ENCODE measurements at places on chromosomes 4 and X. TPM values are rescaled to one million over a fixed set of nuclear protein-coding genes. Genes with fewer than 3 reads are reported as not detected.

The BRCC3 gene
- 16.7 TPM for total RNA-seq

The NPY2R gene
- total RNA-seq: not detected

The MAGEB2 gene
- not detected for total RNA-seq

The NLRP2B gene
- not detected for total RNA-seq

The GLRA3 gene
- not detected for total RNA-seq

The PPP3CA gene
- total RNA-seq: 48.0 TPM

The SMAD1 gene
- total RNA-seq: 23.9 TPM

The JAKMIP1 gene
- total RNA-seq: 0.64 TPM

The POU4F2 gene
- not detected for total RNA-seq

The C4orf36 gene
- 2.3 TPM for total RNA-seq

The DMRTC1 gene
- 0.61 TPM for total RNA-seq

- DNase-seq: no peak
Observed at GRCh38 chr4:151529187-151529586, 120.2 kb downstream of the FHIP1A start.

GRCh38 chr4:87502580-87503238 lies 26.5 kb downstream of the SPARCL1 start:
- DNase-seq: no peak

DNA sequence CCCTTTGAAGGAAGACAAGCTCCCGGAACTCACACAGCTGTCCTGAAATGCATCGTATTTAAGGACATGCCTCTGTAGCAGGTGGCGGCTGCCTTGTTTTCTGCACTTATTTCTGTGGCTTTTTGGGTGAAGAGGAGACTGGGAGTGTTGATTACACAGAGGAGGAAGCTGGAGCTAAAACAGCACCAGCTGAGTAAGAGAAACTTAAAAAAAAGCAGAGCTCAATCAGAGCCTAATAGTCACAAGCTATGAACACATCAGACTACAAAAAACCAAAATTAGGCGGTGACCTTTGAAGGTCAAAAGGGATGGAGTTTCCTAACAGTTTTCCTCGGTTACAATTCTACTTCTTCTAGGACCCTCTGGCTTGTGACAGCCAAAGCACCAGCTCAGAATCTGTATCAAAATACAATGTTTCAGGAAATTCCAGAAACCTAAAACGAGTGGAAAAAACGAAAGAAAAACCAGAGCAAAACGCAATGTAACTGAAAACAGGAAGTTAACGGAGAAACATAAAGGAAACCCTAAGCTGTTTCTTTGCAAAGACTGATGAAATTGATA lies 13.5 kb downstream of the PRKX start:
- no peak for DNase-seq

DNA sequence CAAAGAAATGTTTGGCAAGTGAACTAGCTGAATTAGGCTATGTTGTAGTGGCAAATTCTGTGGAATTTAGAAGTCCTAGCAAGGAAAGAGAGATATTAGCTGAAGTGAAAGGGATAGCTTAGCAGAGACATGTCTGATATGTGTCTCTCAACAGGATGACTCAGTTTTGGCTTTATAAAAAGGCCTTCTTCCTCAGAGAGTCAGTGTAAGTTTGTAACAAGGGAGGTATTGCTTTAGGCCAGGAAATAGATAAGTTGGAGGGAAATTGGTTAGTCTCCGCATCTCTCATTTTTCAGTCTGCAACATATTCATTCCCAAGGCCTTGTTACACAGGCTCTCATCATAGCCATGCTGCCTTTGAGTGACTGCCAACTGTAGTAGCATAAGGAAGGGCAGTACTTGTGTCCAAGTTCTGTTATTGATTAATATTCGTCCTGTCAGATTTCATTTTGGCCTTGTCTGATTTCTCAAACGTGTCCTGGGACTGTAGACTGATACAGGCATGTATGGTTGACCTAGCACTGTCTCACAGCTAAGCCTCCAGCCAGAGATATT lies 4.0 kb downstream of the TMEM164 start:
- DNase-seq: no peak

GRCh38 chr4:6208416-6208815 lies 8.1 kb upstream of the JAKMIP1 start:
- DNase-seq: peak; percentile 40

DNA sequence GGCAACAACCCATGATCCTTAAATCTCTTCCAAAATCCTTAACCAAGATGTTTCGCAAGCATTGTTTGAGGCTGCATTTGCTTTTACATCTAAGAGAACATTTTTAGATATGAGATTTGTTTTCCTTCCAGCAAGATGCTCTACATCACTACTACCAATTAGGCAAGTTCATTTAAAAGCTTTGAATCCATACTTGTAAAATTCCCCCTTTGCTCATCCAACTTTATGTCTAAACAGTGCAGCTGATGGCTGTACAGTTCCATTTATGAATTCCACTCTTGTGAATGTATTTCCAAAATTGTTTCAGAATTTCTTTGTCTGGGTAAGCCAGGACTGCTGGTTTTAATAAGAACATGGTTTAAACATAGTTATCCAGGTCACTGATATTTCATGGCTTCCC lies 31.5 kb downstream of the RAI2 start:
- DNase-seq: no peak

- DNase-seq: no peak
Observed at GRCh38 chr4:96649536-96649935, 809.6 kb downstream of the PDHA2 start.

GRCh38 chrX:72128881-72129280 lies 2.8 kb downstream of the RTL5 start:
- DNase-seq: no peak

DNA sequence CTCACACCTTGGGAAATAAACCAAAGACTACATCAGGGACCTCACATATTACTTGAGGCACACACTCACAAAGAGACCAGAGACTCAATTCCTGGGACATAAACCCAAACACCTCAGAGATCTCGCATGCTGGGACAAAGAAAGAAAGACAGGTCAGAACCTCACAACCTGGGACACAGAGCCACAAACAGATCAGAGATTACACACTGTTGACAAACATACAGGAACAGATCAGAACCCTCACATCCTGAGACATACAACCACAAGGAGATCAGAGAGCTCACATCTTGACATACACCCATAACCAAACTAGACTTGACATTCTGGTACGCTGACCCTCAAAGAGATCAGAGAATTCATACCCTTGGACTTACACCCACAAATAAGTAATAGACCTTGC lies 17.3 kb downstream of the SUV39H1 start:
- DNase-seq: no peak

DNA sequence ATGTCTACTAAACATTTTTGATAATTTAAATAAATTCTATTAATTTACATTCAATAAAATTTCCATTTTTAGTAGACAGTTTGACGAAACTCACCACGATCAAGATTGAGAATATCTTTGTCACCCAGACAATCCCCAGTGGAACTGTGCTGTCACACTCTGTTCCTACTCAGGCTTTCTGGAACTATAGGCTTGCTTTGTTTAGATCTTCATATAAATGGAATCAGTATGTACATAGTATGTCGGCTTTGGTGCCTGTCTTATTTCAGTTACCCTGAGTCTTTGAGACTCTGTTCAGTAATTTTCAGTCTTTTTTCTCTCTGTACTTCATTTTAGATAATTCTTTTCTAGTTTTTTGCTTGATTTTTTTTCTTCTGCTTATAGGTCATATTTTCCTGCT lies 163.5 kb upstream of the EMCN start:
- DNase-seq: no peak

- DNase-seq: peak; percentile 54
Observed at GRCh38 chr4:2411786-2412510, 6.5 kb downstream of the ZFYVE28 start.

DNA sequence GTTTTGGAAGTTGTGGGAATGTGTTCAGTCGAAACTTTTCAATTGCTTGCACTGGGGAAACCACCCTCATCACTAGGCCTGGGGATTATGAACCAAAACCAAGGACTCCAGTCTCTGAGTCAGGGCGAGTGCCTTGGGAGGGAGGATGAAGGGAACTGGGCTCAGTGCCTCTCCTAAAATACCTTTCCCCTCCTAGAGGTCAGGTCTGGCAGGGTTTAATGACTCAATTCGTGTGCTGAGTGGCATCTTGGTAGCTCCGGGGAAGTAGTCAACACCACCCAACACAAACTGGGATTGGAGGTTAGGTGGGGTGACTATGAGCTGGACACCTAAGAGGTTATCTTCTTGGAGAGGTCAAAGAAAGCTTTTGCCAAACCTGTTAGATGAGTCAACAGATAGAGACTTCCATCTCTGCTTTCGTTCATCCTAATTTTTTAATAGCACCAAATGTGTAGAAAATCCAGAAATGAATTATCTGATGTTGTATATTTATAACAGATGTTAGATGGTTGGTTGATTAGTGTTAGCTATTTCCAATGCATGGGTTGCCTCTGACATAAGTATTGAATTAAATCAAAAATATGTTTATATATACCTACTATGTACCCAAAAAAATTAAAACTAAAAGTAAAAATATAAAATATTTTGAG lies 202.8 kb downstream of the SHROOM3 start:
- no peak for DNase-seq

GRCh38 chrX:116339407-116339806 lies 97.0 kb upstream of the SLC6A14 start:
- no peak for DNase-seq

DNA sequence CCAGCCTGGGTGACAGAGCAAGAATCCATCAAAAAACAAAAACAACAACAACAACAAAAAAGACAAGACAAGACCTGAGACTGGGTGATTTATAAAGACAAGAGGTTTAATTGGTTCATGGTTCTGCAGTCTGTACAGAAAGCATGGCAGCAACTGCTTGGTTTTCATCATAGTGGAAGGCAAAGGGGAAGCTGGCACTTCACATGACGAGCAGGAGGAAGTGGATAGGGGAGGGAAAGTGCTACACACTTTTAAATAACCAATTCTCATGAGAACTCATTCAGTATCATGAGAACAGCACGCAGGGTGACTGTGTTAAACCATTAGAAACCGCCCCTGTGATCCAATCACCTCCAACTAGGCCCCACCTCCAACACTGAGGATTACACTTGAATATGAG lies 28.4 kb upstream of the SLC10A7 start:
- DNase-seq: no peak

DNA sequence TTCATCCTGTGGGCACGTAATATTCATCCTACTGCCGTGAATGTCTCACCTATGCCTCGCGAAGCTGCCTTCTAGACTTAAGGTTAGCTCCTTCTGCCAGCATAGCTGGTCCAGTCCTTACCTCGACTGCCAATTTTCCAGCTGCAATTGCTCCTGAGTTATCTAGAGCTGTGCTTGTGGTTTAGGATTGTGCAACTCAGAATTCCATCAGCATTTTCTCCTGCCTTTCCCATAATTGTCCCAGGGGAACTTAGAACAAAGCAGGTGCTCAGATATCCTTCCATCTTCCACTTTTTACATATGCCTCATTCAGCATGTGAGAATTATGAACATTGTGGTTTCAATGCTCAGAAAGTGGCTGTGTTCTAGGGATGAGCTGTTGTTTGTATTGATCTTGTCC lies 131.4 kb upstream of the ADGRL3 start:
- DNase-seq: no peak

DNA sequence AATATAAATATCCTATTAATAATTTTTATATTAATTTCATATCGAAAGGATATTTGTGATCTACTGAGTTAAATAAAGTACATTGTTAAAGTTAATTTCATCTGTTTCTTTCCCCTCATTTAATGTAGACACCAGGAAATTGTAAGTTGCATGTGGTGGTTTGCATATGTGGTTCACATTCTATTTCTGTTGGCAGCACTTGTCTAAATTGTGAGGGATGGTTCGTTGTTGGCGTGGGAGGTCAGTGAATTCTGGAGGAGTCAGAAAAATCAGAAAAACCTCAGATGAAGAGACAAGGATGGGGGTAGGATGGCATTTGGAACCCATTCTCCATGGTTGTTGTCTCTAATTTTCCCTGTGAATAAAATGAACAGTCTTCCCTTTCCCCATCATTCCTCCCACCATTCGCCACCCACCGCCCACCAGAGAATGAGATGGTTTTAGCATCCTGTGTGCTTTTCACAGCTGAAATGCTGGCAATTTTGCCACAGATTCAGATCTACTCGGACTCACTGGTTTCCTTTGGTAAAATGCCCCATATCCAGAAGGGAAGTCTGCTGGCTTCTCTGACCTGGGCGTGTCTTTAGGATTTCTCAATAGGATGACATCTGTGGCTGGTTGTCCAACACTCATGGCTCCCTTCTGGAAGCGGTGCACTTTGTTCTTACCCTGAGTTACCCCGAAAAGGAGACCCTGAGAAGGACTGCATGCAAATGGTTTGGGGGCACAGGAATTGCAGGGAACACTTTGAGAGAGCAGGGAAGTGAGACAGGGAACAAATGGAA lies 52.3 kb downstream of the LGI2 start:
- no peak for DNase-seq

DNA sequence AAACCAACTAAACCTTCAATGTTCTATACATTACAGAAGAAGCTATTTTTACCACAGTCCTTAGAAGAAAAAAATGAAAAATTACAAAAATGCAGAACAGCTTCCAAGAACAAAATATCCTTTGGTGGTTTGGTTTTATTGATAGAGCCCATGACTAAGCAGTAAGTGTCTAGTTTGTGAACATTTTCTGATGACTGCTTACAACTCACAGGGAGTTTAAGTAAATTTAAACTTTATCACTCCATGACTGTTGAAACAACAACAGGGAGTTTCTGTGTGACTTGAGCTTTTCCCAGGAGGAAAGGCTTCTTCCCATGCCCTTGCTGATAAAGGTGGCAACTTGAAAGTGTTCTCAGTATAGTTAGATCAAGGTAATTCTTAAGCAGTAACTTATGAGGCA lies 2.9 kb downstream of the PF4 start:
- DNase-seq: no peak

DNA sequence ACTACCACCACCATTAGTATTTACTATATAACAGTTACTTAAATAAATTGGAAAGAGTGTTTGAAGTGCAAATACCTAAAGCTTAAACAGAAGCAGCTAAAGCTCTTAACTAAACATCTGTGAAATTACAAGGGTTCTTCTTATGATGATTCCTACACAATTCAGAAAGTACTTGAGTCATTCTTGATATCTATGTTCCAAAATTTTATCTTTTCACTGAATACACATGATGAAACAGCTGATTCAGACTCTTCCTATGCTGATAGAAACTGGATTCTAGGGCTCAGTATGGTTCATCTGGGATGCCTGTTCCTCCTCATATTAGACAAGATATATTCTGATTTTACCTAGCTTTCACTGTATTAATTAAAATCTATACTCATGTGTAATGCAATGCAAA lies 13.6 kb downstream of the EREG start:
- DNase-seq: no peak

- no peak for DNase-seq
Observed at GRCh38 chr4:37438564-37439279, 194.2 kb downstream of the NWD2 start.

All from upper lobe of right lung (tissue), 1 donor.